ENCODE measurements at places on chromosomes 13 and 19. TPM values are rescaled to one million over a fixed set of nuclear protein-coding genes. Genes with fewer than 3 reads are reported as not detected.

The ZFP36 gene
- total RNA-seq = 201 TPM

The CELF5 gene
- not detected for total RNA-seq

The CPT1C gene
- total RNA-seq = 35.6 TPM

The LILRB5 gene
- total RNA-seq = not detected

The FUT1 gene
- 54.5 TPM for total RNA-seq

- DNase-seq = no peak
Observed at GRCh38 chr19:51901860-51902259, 3.0 kb downstream of the ZNF649 start.

- DNase-seq = no peak
Observed at GRCh38 chr19:1073956-1074517, 7.1 kb downstream of the ARHGAP45 start.

- no peak for DNase-seq
Observed at GRCh38 chr19:1354970-1355567, 28.6 kb upstream of the NDUFS7 start.

- no peak for DNase-seq
Observed at GRCh38 chr13:100461309-100462030, 127.1 kb downstream of the GGACT start.

DNA sequence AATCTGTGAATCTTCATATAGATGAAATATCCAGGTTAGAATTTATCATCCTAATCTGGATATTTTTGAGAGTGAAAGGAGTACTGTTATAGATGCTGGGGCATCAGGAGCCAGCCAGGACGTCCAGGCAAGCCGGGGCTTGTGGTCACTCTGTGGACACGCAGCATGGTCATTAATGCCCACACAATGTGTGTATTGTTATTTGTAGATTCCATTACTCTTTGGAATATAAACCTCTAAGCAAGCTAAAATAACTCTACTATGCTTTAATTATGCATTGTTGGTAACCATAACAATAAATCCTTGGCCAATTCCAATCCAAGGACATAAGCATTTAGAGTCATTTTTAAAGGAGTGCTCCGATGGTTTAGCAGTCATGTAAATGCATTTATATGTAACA lies 137.9 kb downstream of the TM9SF2 start:
- DNase-seq = no peak

DNA sequence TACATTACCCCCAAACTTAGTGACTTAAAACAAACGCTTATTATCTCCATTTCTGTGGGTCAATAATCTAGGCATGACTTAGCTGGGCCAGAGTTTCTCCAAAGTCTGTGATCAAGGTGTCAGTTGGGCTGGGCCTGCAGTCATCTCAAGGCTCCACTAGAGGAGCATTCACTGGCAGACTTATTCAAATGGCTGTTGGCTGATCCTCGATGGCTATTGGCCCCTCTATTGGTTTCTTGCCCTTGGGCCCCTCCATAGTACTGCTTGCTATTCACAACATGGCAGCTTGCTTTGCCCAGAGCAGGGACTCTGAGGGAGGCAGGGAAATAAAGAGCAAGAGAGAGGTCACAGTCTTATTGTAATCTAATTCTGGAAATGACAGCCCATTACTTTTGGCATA lies 57.6 kb downstream of the RCBTB2 start:
- no peak for DNase-seq

DNA sequence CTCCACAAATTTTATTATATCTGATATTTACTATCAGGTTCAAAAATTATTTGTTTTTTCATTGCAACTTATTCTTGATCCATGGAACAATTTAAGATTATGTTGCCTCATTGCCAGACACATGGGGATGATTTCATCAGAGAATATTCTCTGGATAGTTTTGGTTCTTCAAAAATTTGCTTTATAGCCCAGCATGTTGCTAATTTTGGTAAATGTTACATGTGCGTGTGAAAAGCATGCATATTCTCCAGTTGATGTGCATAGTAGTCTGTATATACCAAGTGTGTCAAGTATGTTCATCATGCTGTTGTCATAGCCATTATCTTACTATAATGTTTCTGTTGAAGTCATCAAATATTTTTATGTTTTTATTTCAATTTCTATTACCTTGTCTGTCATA lies 122.3 kb downstream of the RFC3 start:
- DNase-seq = no peak

- DNase-seq = no peak
Observed at GRCh38 chr13:101896541-101896940, 444.1 kb downstream of the ITGBL1 start.
